Erythroblast (primary cell): ENCODE measurements at places on chromosomes 16 and 17.

- no peak for DNase-seq
Observed at GRCh38 chr16:86806838-86807351, 228.5 kb downstream of the FOXL1 start.

GRCh38 chr16:10485159-10485558, 95.2 kb downstream of the EMP2 start:
- no peak for DNase-seq

DNA sequence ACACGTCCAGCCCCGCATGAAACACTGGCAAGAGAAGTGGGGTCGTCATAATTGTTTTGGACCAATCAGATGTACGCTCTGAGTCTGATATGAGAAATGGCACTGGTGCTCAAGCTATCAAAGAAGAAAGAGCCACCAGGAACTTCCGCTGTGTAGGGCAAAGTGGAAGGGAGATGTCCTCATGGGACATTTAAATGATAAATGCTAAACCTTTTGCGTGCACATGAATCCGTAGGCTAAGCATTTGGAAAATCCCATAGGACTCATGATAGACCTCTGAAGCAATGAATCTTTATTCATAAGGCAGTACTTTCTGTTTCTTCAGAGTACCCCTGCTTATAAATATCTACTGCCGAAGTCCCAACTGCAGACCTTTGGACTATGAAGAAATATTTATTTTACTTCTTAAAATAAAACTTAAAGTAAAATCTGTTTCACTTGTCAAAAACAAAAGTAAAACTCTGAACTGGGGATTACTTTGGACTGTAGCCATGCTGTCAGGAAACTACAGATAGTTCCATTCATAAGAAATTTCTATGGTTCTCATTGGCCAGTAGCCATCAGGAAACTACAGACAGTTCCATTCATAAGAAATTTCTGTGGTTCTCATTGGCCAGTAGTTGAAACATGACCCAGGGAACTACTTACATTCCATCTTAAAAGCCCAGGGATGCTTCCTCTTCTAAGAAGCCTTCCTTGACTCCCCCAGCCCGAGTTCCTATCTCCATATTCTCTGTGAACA, 335.1 kb downstream of the HS3ST4 start:
- no peak for DNase-seq

DNA sequence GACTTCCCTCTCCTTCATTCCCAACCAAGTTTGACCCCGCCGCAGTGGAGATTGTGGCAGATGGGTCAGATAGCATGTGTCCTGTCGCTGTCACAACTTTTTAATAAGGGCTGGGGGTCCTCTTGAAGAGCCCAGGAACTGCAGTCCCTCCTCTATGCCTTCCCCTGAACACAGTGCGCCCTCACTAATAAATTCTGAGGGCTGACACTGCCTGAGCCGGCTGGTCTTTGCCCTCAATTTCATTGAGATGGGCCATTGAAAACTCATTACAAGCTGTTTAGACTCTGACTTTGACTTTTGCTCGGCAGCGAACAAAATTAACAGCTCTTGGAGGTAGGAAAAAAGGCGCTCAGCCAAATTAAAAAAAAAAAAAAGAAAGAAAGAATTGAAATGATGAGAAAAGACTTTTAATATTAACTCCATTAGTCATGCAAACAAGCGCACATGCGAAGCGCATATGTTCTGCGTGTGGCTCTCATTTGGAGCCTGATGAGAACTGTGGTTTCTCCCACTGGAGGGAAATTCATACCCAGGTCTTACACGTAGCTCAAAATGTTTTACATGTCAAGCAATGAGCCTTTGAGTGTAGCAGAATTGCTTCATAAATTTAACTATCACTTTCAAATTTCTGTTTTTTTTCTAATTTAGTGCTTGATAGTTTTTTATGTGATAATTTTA, 704.7 kb downstream of the WWOX start:
- no peak for DNase-seq

GRCh38 chr17:44086364-44087311, 16.1 kb downstream of the G6PC3 start:
- DNase-seq: peak; percentile 72
